ENCODE measurements at places on chromosomes 2 and 18.

DNA sequence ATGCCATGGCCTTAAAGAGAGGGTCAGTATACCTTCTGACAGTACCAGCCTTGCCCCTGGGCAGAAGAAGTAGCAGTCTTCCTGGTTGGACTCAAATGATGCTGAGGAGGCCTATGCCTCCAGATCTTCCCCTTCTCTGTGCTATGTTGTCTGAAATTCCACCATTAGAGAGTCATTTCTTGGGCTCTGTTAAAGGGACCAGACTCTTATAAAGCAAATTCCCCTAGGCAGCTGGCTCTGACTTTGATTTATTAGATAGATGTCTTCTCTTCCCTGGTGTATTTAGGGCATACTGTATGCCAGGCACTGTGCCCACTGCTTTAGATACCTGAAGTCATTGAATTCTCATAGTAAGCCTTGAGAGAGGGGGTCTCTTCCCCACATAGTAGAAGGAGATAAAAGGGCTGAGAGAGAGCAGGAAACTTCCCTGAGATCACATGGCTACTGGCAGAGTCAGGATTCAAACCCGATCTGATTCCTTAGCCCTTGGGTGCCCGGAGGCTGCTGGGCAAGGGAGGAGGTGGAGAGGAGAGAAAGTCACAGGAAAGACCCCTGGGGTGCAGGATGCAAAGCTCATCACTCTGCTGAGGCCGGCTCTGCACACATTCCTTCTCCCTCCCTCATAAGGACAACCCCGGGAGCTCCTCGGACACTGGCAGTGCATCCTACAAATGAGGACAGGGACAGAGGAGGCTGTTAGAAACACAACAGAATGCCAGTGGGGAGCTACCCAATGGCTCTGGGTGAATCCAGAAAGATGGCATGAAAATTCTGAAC is 23.0 kb downstream of the COPS9 start:
- H3K4me1 ChIP-seq: no peaks in the 10 kb centered on the region
- no peak overlapping the region for H3K4me3 ChIP-seq
- no peak for DNase-seq

DNA sequence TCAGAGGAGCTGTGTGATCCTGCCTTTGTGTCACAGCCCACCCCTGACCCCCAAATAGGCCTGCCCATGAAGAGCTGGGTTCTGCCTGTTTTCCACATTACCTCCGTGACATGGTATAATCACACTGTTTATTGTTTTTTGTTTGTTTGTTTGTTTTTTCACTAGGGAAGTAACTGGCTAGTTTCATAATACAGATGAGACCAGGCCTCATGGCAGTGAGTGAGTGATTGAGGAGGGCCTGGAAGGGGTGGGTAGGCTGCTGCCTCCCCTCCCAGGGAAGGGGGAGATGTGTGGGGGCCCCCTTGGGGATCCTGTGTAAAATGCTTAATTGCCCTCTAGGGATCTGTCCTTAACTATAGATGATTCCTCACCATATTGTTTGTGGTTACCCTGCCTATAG is 190.5 kb downstream of the LDLRAD4 start:
- H3K4me3 ChIP-seq: no peak overlapping the region
- DNase-seq: no peak
- H3K27me3 ChIP-seq: no peaks in the 10 kb centered on the region
- no peaks in the 10 kb centered on the region for H3K4me1 ChIP-seq

DNA sequence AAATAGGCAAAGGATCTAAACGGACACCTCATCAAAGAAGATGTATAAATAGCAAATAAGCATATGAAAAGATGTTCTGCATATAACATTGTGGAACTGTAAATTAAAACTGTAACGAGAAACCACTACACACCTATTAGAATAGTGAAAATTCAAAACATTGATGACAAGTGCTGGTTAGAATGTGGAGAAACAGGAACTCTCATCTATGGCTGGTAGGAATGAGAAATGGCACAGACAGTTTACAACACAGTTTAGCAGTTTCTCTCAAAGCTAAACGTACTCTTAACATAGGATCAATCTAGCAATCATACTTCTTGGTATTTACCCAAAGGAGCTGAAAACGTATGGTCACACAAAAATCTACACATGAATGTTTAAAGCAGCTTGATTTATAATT is 126.2 kb downstream of the TRIB2 start:
- no peak for DNase-seq
- H3K4me1 ChIP-seq: no peaks in the 10 kb centered on the region
- H3K36me3 ChIP-seq: no peaks in the 10 kb centered on the region
- H3K4me3 ChIP-seq: no peak overlapping the region
- H3K27ac ChIP-seq: no peak overlapping the region
- H3K27me3 ChIP-seq: peaks cover 21% of the 10 kb centered on the region

- H3K36me3 ChIP-seq: peaks cover 3% of the 10 kb centered on the region
- no peak for DNase-seq
- no peaks in the 10 kb centered on the region for H3K27me3 ChIP-seq
- H3K4me3 ChIP-seq: no peak overlapping the region
- peaks cover 60% of the 10 kb centered on the region for H3K4me1 ChIP-seq
Measured at GRCh38 chr2:101802329-101802728, 104.8 kb downstream of the MAP4K4 start.

Data from activated CD8-positive, alpha-beta T cell treated with anti-CD3 and anti-CD28 coated beads for 36 hours (primary cell).